Astrocyte of the hippocampus (primary cell): ENCODE measurements at places on chromosomes 6 and 20.

DNA sequence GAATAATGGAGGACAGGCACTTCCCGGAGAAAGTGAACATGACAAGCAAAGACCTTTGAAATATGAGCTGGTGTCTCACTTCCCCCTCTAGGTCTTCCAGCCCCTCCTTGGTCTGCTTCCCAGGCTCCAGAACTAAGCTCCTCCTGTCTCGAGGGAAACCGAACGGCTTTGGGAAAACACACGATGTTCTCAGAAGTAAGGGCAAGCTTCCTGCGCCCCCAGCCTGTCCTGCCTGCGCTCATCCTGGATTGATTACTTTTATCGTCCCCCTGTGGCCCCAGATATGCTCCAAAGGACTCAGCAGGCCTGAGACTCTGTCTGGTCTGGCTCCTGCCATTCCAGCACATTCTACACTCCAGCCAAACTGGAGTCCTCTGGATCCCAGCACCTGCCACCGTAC, 83.4 kb downstream of the ZNF217 start:
- no peak for DNase-seq

DNA sequence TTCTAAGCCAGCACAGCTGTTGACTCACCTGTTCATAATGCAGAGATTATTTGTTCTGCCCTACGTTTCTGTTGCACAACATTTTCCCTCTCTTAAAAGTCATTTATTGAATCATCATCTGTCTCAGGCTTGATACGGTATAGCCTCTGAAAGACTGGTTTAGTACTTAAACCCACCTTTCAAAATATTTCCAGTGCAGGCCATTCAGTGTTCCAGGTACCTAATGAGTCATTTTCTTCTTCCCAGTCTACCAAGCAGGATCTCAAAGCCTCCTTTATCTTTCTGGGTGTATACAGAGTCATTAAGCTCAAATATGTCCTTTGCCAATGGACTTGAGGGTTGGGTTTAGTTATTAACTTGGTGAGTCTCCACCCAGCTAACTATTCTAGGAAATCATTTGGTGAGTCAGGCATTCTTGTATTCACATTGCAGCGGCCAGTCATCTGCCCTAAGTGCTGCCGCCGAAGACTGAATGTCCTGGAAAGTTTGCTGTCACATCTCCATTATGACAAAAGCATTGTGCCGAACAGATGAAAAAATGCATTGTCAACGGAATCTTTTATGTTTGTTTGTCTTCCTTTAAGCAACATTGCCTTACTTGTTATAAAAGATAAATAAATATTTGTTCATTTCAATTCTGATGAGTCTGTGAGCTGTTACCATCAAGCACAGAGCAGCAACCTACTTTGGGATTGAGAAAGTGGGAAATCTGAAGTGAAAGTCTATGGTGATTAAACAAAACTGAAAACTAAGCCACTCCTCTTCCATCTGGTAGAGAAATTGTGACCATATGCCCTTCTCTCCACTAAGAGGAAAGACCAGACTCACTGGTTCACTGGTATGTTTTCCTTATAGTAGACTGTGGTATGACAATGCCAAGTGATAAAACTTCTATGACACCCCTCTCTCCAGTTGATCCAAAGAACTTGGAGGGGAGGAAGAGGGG, 14.3 kb upstream of the FAM135A start:
- DNase-seq = peak; percentile 73

DNA sequence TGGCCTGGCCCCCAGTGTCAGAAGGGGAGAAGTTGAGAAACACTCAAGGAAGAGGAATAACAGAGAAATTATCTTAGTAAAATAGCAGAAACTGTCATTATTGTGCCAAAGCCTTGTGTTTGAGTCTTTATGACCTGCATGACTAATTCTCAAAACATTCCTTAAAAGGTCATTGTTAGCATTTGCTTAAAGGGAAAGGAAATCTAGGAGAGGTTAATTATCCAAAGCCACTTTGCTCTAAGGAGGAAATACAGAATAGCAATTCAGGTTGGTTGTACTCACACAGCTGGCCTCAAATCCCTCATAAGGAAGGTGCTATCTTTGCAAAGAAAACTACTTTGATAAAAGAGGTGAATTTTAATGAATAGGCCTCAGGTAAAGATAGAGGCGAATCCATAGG, 516.7 kb downstream of the CBLN4 start:
- DNase-seq = peak; percentile 11

GRCh38 chr6:53494076-53494475, 50.8 kb downstream of the GCLC start:
- DNase-seq = peak; percentile 30
